Activated CD8-positive, alpha-beta memory T cell treated with anti-CD3 and anti-CD28 coated beads for 36 hours (primary cell): ENCODE measurements at places on chromosomes 3 and 15. TPM values are rescaled to one million over a fixed set of nuclear protein-coding genes. Genes with fewer than 3 reads are reported as not detected.

The NR2E3 gene
- not detected for total RNA-seq

The STAB1 gene
- not detected for total RNA-seq

The FANCD2OS gene
- total RNA-seq = not detected

The TP63 gene
- 0.34 TPM for total RNA-seq

The CCR5 gene
- total RNA-seq = 2.6 TPM

The CPN2 gene
- total RNA-seq = not detected

The FEZF2 gene
- not detected for total RNA-seq

The ALDH1A2 gene
- total RNA-seq = 0.36 TPM

The RPS17 gene
- 2,604 TPM for total RNA-seq

The HEMK1 gene
- total RNA-seq = 59.7 TPM

The SCAANT1 gene
- not detected for total RNA-seq

The FBXW12 gene
- total RNA-seq = not detected

The ARNT2 gene
- total RNA-seq = not detected

The CYP1A2 gene
- total RNA-seq = not detected

The SH3BP5 gene
- total RNA-seq = 8.5 TPM

The TMCO5A gene
- total RNA-seq = not detected

The TLR9 gene
- total RNA-seq = 0.50 TPM

The LMAN1L gene
- 0.15 TPM for total RNA-seq

The SLC28A1 gene
- not detected for total RNA-seq

The MGA gene
- total RNA-seq = 37.9 TPM

The RHOV gene
- 0.51 TPM for total RNA-seq

The GMNC gene
- not detected for total RNA-seq

The ZBTB20 gene
- total RNA-seq = 3.2 TPM

The CPLX3 gene
- total RNA-seq = not detected

The P4HTM gene
- 26.8 TPM for total RNA-seq
